HTR-8/SVneo (cell line): ENCODE measurements at places on chromosomes 1 and 21.

DNA sequence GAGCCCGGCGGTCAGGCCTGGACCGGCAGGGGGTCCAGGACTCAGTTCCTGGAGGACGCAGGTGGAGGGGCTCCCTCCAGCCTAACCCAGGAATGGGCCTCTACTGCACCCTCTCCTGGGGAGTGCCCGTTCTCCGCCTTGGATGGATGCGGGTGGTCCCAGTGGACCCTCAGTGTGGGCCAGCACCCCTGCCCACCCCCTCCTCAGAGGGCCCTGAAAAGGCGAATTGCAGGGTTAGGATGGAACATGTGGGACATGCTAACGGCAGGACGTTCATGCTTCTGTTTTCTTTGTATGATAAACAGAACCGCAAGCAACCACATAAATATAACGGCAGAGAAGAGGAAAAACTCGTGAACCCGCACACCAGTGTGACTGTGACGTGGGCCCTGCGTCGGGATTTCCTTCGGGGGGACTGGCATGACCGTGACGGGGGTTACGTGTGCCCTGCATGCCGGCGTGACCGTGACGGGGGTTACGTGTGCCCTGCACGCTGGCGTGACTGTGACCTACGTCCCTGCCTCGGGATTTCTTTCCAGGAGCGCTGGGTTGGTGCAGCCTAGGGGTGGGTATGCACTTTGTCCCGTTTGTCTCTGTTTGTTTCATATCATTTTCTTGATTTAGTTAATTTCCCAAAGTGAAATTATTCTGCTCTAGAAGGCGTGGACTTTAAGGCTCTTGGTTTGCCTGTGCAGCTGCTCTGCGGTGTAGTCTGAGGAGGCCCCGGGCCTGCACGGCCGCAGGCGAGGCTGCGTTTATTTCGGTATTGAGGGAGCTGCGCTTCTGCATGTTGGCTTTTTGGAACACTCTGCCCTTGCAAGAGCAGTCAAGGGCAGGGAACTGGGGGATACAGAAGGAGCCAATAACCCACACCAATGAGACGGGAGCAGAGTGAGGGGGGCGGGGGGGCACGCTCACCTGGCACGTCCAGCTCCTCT is 3.1 kb downstream of the FTCD start:
- no peak for DNase-seq

DNA sequence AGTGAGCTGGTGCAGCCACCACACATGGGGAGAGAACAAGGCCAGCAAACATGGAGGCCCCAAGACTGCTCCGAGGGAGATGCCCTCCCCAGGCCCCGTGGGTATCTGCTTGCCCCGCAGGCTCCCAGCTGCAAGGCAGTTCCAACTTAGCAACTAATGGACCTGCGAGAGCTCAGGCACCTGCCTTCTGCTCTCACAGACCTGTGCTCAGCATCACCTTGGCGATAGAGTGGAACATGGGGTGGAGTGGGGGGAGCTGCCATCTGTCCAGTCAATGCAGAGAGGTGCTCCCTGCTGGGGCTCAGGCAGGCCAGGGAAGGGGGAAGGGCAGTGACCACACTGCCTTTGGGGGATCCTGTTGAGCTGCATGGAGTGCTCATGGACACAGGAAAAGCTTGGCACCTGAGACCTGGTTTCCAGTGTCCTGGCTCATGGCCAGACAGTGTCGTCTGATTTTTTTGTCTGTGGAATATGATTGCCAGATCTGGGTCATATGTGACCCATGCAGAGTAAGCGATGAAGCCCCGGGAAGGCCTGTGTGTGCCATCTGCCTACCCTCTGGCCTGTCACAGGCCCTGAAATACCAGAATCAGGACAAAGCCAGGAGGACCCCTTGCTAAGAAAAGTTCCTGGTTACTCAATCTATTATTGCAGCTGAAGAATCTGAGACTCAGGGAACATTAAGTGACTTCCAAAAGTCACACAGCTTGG is 39.9 kb upstream of the TENT5C start:
- no peak for DNase-seq

GRCh38 chr1:58824753-58825389 is 41.0 kb upstream of the JUN start:
- no peak for DNase-seq

- peak; percentile 10 for DNase-seq
Measured at GRCh38 chr1:172287208-172287607, 133.3 kb upstream of the C1orf105 start.

DNA sequence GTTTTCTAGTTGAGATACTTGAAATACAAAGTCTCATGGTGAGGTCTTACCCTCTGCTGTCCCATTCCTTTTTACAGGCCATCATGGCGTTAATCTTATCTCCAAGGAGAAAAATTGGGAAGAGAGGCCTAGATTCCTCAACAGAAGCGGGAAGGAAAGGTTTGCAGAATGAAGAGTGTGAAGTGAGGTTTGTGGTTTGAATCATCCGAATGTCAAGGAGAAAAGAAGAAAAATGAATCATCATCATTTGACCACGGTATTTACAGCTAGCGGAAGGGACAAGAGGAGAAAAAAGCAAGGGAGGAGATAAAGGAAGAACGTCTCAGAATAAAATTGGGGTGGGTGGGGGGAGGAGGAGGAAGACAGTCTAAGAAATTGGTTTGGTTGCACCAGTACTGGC is 935 bp upstream of the COG2 start:
- DNase-seq = no peak

DNA sequence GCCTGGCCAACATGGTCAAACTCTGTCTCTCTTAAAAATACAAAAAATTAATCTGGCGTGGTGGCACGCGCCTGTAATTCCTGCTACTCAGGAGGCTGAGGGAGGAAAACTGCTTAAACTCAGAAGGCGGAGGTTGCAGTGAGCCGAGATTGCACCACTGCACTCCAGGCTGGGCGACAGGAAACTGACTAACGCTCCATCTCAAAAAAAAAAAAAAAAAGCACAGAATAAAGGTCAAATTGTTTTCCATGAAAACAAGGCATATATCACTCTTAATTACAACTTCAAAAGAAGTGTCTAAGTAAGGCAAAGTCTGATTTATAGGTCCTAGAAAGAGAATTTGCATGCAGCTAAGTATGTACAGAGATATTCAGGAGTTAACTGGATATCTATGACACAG is 25.6 kb downstream of the EYA3 start:
- DNase-seq = no peak

DNA sequence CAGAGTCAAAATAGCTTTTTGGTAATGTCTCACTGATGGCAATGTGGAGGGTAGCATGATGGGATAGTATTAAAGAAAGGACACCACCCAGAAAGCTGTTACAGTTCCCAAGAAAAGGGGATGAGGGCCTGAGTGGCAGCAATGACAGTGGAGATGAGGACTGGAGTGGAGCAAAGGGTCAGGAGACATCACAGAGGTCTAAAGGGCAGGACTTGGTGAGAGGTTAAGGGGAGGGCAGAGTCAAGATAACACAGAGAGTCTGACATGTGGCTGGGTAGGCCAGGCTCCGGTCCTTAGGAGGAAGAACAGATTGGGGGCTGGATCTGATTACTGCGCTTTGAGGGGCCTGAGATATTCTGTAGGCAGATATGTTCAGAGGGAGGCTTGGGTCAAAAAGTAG is 19.3 kb downstream of the ELF3 start:
- DNase-seq = no peak

- no peak for DNase-seq
Measured at GRCh38 chr1:31846484-31846883, 30.7 kb upstream of the SPOCD1 start.

- DNase-seq = peak; percentile 97
Measured at GRCh38 chr21:42892931-42893755, at the start of gene NDUFV3. TSS of gene NDUFV3 (plus strand) at chr21:42893309. CDS start at chr21:42893334, 25 bp downstream.

GRCh38 chr1:37846647-37847339 is 12.6 kb downstream of the MTF1 start:
- DNase-seq = no peak

DNA sequence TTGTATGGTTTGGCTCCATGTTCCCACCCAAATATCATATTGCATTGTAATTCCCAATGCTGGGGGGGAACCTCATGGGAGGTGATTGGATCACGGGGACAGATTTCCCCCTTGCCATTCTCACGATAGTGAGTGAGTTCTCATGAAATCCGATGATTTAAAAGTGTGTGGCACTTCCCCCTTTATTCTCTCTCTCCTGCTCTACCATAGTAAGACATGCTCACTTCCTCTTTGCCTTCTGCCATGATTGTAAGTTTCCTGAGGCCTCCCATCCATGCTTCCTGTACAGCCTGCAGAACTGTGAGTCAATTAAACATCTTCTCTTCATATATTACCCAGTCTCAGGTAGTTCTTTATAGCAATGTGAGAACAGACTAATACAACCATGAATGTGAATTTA is 211.6 kb upstream of the NR5A2 start:
- no peak for DNase-seq
